LNCaP clone FGC (cell line): ENCODE measurements at places on chromosomes 6 and 20.

- DNase-seq: no peak
These were observed 46.3 kb upstream of the RPS6KA2 start for GRCh38 chr6:166673309-166673708.

DNA sequence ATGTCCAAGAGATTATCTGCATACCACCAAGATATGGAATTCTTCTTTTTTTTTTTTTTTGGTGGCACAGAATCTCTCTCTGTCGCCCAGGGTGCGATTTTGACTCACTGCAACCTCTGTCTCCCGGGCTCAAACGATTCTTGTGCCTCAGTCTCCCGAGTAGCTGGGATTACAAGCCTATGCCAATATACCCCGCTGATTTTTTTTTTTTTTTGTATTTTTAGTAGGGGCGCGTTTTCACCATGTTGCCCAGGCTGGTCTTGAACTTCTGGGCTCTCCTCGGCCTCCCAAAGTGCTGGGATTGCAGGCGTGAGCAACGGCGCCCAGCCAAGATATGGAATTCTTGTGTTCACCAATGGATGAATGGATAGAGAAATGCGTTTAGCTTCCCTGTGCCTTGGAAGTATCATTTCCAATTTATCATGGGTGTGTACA lies 31.0 kb downstream of the POM121L2 start:
- no peak for DNase-seq

GRCh38 chr6:39143238-39143930 lies 28.4 kb upstream of the SAYSD1 start:
- no peak for DNase-seq

- no peak for DNase-seq
These were observed 46.4 kb upstream of the NT5E start for GRCh38 chr6:85403331-85404015.

DNA sequence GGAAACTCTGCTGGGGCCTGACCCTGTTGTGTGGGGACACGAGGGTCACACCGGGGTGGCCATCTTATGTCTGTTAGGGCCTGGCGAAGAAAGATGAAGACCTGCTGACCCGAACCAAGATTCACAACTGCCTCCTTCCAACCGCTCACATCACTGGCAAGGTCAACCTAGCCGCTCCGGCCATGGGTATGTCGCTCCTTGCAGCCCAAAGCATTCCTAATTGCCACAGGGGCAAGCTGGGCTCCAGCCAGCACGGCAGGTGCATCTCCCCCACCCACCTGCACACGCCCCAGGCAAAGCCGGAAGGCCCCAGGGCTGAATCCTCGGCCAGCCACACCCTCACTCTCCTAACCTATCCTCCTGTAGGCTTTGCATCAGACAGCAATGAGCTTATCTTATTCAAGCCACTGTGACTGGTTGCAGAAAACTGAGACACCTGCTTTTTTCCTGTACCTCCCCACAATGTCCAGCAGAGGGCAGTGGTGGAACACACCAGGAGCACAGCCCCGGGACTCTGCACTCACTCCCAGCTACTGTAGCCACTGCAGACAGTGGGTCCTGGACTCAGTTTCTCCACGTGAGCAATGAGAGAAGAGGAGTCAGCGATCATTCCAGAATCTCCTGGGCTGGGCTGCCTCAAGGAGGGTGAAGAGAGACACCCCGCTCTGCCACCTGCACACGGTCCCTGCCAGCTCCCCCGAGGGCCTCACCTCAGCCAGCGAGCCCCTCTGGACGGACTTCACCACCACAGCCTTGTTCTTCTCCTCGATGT lies 170.2 kb downstream of the PREX1 start:
- DNase-seq: no peak

DNA sequence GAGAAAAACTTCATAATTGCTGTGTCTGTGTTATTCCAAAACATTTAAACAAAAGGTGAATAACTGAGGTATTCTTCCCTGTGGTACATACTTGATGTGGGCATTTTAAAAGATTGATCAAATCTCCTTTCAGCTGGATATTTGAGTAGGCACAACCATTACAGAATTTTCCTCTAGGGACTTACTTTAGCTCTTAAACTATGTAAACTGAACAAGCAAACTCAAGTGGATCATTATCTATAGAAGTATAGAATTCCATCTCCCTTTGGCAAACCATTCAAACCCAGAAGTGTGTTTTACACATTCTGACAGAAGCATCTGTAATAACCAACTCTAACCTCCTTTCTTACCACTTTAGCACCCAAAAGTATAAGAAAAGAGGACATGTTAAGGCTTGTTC lies 241.4 kb downstream of the ESR1 start:
- DNase-seq: no peak

DNA sequence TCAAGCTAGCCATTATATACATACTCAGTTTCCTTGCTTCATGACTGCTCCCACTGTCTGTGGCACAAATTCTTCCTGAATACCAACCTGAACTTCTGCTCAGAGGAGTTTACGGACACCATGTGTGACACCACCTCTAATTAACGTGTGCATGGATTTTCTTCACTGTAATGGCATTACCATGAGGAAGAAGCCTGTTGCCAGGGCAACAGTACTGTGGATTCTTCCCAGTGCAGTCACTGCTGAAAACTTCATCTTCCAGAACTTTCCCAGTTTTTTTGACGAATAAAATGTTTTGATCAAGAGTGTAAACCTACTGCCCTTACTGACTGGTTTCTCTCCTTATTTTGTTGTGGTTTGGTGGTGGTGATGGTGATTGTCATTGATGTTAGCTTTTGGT lies 444.3 kb upstream of the NRSN1 start:
- DNase-seq: no peak

GRCh38 chr6:75154973-75155372 lies 50.9 kb downstream of the COL12A1 start:
- DNase-seq: no peak

- no peak for DNase-seq
These were observed 20.4 kb downstream of the PDE7B start for GRCh38 chr6:135871878-135872277.

DNA sequence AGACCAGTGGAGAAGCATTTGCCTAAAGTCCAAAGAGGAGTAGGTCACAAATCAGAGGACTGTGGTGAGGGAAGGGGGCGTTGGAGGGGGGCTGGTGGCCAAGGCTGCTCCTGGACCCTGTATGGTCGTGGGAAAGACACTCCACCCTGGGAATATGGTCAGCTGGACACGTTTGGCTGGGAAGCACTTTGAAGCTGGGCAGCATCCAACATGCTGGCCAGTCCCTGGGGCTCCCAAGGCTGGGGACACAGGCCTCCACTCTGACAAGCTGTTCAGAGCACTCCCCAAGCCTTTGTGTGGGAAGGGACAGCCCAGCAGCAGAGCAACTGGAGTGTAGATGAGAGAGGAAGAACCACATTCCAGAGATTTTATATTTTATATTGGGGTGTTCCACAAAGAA lies 203.2 kb downstream of the ANKRD60 start:
- no peak for DNase-seq

- DNase-seq: no peak
These were observed 115.4 kb downstream of the QRSL1 start for GRCh38 chr6:106744781-106745180.

DNA sequence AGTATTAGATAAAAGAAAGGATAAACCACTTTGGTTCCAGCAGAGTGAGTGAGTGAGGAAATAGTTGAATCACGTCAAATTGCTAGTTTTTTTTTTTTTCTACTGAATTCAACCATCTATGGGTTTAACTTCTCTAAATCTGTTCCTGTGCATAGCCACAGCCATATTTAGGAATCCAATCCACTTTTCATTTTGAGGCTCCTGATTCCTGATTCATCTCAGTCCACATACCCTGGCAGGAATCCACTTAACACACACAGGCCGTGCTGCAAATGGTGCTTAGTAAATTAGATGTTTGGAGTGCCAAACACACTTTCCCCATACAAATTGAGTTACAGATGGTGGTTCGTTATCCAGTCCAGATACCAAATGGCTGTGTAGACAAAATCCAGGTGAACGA lies 220.3 kb downstream of the ALDH8A1 start:
- no peak for DNase-seq

- DNase-seq: no peak
These were observed 15.2 kb downstream of the COL19A1 start for GRCh38 chr6:69881322-69882151.

DNA sequence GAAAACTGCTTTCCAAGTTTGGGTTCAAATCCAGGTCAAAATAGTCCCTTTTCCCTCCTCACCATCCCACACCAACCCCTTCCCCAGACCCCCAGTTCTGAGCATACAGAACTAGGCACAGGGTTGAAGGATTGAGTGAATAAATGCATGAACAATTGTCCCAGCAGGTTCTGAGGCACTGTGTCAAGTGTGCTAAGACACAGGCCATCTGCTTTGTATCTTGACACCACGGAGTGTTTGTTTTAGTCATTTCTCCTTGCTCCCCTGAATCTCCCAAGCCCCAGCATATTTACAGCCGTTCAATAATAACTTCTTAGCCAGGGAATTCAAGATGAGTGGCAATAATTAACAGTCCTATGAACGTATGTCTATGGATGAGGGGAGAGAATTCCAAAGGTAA lies 102.8 kb upstream of the JARID2 start:
- no peak for DNase-seq

GRCh38 chr6:8434727-8435092 lies 635 bp downstream of the SLC35B3 start:
- no peak for DNase-seq

GRCh38 chr6:18036781-18037180 lies 49.3 kb upstream of the KIF13A start:
- DNase-seq: no peak

DNA sequence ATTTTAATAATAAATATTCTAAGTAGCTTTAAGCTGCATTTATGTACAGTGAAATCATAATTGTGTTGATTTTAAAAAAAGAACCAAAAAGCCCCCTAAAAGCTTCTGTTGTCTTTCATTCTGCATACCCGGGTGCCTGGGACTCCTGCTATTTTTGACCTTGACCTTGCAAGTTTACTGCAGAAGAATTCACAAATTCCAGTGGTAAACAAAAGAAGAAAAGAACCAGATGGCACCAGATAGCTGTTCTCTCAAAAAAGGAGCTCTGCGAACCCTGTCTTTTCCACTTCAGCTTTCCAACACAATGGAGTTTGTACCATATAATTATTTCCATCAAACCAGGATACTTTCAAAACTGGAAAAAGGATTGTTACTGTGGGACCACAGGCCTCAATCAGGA lies 363.3 kb downstream of the SMOC2 start:
- no peak for DNase-seq

GRCh38 chr6:88492824-88493223 lies 326.7 kb upstream of the CNR1 start:
- no peak for DNase-seq

GRCh38 chr6:156779206-156780094 lies 2.3 kb downstream of the ARID1B start:
- no peak for DNase-seq

DNA sequence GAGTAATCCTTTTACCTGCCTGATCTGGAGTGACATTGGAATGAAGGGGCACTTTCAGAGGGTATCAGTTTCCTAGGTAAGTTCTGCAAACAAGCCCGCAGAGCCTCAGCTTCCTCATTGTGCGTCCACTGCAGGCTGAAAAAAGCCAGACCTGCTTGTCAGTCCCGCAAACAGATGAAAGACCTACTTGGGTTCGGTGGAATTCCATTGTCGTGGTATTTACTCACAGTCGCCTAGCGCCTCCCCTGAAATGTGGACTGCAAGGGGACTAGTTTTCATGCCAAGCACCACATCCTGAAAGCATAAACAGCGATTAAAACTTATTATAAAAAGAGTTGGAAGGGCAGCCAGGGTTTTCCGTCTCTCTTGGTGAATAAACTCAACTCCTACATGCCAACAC lies 121.5 kb downstream of the PAX1 start:
- DNase-seq: no peak

DNA sequence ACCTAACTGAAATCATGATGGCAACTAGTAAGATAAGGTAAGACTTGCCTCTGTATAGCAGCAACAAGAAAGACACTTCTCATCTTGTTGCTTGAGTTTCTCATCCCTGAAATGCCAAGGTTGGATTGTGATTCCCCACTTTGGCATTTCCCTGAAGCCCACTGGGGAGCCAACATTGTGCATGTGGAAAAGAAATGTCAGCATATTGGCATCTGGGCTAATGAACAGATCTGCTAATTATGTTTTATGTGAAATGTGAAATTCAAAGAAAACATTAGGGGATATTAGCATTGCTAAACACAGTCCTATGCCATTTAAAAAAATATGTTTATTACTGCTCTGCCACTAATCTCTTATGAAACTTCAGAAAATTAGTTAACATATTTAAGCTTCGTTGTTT lies 126.3 kb upstream of the PCSK2 start:
- no peak for DNase-seq

DNA sequence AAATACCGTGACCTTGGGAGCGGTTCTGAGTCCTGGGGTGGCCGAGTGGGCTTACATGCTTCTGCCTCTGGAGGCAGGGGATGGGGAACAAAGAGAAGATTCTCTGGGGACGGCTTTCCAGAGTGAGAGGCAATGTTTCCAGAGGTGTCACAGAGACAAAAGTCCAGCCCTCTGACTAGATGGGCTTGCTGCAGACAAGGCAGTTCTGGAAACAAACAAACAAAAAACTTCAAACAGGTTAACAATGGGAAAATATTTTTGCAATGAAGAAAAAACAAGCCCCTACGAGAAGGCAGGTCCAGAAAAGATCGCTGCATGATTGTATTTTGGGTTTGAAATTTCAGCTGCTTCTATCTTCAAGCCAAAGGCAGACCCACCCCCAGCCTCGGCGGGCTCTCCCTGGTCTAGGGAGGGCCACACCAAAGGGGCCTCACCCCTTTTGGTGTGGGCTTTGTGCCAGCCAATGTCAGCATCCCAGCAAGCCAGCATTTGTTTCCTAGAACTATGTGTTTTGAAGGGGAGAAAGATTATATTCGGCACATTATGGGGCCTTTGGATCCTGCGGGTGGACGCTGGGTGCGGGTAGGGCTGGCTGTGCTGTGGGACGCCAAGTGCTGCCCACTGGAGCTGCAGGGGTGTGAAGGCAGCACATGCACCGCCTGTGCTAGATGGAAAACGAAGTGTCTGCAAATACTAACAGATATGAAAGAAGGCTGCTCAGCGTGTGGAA lies 42.9 kb downstream of the RIOK1 start:
- DNase-seq: no peak

DNA sequence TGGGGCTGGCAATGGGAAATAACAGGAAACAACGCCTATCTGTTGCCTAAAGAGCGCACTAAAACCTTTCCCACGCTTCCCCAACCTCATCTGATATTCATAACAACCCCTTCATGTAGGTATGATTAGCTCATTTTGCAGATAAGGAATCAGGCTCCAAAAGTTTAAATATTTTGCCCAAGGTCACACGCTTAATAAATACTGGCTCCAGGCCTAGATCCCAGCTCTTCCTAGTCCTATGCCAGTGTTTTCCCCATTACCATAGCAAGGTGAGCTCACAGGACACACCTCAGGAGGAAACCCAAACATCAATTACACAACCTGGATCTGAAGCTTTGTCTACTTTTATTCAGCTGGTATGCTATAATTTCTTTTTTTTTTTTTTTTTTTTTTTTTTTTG lies 19.6 kb downstream of the MBOAT1 start:
- DNase-seq: no peak
